ENCODE measurements at places on chromosomes 4 and X.

DNA sequence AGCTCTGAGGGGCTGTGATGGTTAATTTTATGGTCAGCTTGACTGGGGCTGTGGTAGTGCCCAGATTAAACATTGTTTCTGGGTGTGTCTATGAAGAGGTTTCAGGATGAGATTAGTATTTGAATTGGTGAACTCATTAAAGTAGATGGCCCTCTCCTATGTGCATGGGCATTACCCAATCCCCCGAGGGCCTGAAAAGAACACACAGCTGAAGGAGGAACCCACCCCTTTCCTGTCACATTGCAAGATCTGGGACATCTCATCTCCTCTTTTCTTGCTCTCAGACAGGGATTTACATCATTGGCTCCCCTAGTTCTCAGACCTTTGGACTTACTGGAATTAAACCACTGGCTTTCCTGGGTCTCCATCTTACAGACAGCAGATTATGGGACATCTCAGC lies 29.4 kb upstream of the NDP start:
- DNase-seq, result no peak

GRCh38 chr4:36587909-36588472 lies 306.6 kb downstream of the DTHD1 start:
- DNase-seq, result no peak

- no peak for DNase-seq
Observed at GRCh38 chr4:37765741-37766140, 60.7 kb upstream of the PGM2 start.

GRCh38 chrX:134683351-134684005 lies 25.2 kb upstream of the PLAC1 start:
- peak; percentile 40 for DNase-seq

DNA sequence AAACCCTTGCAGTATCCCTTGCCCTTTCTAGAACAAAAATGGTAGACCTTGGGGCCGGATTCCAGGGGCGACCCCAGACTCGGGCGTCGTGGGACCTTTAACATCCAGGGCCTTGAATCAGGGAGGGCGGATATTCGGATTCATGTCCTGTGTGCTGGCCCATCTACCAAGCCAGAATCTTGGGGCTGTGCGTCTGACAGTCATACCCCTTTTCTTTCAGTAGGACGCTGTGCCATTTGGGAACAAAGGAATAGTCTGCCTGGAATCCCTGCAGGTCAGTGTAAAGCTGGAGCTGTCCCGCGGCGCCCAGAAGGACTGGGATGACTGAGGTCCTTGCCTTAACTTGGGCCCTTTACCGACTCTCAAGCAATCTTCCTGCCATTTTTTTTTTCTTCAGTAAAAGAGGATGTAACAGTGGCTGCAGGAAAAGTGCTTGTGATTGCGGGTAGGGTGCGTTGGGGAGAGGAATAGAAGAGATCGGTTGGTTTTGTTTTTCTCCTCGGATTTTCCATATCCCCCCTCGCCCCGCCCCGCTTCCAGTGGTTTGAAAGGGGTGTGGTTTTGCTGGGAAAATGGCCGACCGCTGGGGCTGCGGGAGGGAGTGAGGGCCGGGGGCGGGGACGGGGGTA lies 518 bp downstream of the ARMCX1 start:
- DNase-seq, result peak; percentile 35

GRCh38 chr4:141635736-141636081 lies 674 bp upstream of the IL15 start:
- no peak for DNase-seq

GRCh38 chr4:57320217-57320616 lies 210.0 kb upstream of the IGFBP7 start:
- DNase-seq, result no peak

DNA sequence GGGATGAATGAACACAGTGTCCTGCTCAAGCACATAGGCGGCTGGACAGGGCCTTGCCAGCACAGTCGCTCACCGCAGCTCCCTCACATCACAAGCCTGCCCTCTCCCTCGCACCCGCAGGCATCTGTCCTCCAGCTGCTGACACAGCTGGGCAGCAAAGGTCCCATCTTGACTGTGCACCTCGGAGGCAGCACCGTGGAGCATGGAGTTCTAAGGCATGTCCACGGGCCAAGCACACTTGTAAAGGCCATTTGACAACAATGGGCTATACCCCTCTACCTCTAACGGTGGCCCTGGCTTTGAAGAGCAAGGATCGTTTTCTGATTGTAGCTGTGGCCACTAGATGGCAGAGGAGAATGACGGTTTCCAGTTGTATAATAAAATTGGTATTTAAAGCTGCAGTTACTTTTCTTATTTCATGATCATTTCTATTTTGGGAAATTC lies 53.8 kb downstream of the APLN start:
- no peak for DNase-seq

- no peak for DNase-seq
Observed at GRCh38 chr4:114296126-114296525, 302.5 kb upstream of the UGT8 start.

DNA sequence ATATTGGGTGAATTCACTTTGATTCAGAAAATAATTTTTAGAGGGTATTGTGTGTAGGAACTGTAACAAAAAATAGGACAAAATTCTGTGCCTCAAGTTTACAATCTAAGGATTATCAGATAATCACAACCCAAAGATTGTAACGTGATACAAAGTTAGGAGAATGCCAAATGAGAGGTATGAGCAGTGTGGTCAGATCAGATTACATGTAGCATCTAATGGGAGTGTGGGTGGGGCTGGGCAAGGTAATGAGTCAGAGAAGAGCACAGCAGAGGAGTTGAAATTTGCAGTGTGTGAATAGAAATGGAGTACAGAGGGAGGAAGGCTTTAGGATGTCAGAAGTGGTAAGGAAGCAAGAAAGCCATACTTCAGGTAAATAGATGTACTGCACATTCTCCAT lies 103.4 kb upstream of the TEX13A start:
- DNase-seq, result peak; percentile 0

DNA sequence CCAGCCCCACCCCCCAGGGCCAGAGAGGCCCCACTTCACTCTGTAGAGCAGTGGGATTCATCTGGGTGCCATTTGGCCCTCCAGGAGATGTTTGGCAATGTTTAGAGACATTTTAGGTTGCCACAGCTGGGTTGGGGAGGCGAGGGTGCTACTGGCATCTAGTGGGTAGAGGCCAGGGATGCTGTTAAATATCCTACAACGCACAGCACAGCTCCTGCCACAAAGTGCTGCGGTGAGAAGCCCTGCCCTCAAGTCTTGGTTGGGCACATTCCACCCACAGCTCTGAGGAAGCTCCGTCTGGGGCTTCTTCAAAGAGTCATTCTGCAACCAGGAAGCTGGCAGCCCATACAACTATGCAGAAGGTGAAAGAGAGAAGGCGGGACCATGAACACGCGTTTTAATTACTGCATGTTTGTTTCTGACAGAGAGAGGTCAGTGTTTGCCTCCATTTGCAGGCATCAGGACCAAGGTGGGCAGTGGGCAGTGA lies 48.1 kb upstream of the FAM9C start:
- DNase-seq, result no peak

DNA sequence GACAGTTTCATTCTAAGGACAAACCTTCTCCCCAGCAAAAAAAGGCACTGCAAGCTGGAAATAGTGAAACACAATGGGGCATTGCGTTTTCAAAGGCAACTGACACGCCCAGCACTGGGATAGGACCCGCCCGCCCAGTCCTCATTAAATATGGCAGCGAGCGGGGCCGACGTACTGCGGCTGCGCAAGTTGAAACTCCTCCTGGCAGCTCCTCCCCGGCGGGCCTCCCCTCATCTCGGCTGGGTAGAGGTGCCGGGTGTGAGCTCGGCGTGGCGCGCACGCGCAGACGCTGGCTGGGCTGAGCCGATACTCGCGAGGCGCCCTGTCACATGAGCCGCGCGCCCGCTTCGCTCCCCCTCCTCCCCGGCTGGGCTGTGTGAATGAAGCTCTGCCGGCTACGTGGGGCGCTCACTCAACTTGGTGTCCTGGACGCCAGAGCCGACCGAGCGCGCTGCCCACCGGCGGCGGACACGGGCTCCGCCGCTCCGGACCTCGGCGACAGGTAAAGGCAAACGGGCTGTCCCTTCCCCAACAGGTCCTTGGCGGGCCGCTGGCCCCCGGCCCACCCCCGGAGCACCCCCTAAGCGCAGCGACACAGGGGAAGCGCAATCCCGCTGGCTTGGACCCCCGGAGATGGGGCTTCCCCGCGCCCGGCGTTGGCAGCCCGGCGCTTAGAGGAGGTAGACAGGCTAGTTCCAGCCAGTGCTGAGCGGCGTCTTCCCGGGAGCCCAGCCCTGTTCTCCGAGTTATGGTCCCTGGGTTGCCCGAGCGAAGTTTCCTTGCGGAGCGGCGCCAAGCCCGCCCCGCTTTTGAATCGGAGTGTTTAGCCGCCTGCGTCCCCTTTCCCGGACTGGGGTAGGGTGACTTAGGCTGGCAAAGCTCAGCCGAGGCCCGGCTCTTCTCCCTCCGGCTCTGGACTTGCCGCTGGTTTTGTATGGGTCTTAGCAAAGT lies at the start of gene CLCN5:
CLCN5 (plus strand) TSS at position 306 of the 951 bp plus-strand sequence. CDS start 2,703 bp downstream, outside the sequence.
- DNase-seq, result peak; percentile 84

DNA sequence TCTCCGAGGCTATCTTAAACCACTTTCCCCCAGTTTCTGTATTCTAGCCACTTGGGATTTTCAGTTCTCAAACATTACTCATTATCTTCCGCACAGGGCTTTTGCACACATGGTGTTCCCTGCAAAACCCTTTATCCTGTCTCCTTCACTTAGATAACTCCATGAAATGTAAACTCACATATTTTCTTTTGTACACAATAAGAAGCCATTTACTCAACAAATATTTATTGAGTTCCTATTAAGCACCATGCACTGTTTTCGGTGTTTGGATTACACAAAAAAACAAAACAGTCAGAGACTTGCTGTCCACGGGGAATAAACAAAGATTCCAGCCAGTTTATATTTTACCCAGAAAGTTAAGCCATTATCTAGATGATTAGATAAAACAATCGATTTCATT lies 42.5 kb upstream of the UNC5C start:
- DNase-seq, result no peak

GRCh38 chrX:25810202-25810601 lies 327.9 kb upstream of the MAGEB18 start:
- DNase-seq, result no peak

DNA sequence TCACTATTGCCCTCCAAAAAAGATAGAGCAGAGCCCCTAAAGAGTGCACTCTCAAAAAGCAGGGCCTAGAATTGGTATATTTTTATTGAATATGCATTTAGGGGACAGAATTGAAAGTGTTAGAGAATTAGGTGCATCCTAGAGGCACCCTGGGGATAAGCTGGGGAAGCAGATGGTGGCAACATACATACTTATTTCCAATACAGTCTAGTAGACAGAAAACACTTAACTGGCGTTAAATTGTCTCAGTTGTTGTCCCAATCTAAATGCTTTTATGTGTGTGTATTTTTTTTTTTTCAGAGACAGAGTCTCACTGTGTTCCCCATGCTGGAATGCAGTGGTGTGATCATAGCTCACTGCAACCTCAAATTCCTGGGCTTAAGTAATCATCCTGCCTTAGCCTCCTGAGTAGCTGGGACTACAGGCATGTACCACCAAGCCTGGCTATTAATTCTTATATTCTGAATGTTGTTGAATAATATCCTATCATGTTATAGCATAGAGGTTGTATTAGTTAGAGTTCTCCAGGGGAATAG lies 481.8 kb downstream of the GRXCR1 start:
- no peak for DNase-seq

- no peak for DNase-seq
Observed at GRCh38 chrX:50054147-50054546, 131.8 kb downstream of the CLCN5 start.

DNA sequence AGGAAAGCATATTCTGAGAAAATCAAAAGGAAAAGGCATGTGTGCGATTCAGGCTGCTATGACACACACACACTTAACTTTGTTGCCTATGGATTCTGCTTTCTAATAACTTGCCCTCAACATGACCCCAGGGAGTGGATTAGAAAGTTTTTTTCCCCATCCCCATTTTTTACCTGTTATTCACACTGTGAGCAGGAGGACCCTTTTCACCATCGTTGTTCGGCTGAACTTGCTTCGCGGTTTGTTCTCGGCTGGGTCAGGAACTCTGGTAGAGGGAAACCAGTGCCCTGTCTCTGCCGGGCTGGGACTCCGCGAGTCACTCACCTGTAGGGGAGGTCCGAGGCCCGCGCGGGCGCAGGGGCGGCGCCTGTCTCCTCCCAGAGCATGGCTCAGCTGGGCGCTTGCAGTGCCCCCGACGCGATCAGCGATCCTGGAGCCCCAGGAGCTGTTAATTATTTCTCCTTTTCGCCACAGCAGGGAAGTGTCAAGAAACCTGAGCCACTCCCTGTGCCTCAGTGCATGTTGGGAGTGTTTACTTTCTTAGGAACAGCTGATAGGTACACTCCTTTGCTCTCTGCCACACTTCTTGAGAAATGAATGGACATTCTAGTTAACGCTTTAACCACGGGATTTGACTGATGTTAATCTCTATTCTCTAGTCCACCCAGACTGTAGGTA lies at the start of gene RASSF6:
RASSF6 (minus strand) TSS at position 322 of the 678 bp plus-strand sequence. CDS start 8,641 bp downstream, outside the sequence.
- DNase-seq, result peak; percentile 94

- DNase-seq, result no peak
Observed at GRCh38 chrX:129980001-129980401, 2.4 kb upstream of the BCORL1 start.

GRCh38 chr4:27720010-27720766 lies 859.5 kb downstream of the STIM2 start:
- DNase-seq, result no peak

All from NCI-H510A (cell line).